ENCODE measurements at places on chromosomes 2 and 18. TPM values are rescaled to one million over a fixed set of nuclear protein-coding genes. Genes with fewer than 3 reads are reported as not detected.

Gene HMSD
- total RNA-seq, result not detected

DNA sequence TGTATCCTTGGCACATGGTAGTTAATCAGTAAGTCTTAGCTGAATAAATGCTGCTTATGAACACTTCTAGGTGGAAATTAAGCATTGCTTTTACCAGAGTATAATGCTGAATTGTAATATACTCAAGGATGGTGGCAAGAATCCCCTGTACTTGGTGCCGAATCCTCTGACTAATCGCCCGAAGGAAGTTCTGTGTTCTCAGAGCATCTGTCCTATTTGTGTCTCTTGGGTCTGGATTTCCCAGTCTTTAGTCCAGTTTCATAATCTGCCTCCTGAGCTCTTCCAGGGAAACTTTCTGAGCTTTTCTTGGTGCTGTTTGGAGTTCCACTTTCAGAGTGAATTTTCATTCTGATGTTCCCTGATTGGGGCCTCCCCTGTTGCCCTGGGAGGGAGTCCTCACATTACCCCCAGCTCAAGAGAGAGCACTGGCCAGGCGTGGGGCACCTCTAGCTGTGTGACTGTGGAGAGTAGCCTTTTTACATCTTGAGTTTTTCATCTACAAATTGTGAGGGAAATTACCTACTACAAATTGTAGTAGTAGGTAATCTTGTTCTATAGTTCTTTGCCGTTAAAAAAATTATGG is 144.9 kb downstream of the LTBP1 start:
- DNase-seq, result no peak

Gene ABHD1
- not detected for total RNA-seq

Gene SYT4
- not detected for total RNA-seq
